ENCODE measurements at places on chromosomes 16 and 17.
A peak's percentile ranks its signal among the peaks of the same experiment; 100 is the strongest.

- DNase-seq = no peak
Measured at GRCh38 chr16:85678821-85679220, 9.9 kb downstream of the GINS2 start.

GRCh38 chr16:57941016-57941664 is 29.8 kb downstream of the CNGB1 start:
- no peak for DNase-seq

GRCh38 chr16:69563605-69564580 is 1.9 kb upstream of the NFAT5 start:
- DNase-seq = peak; percentile 25

DNA sequence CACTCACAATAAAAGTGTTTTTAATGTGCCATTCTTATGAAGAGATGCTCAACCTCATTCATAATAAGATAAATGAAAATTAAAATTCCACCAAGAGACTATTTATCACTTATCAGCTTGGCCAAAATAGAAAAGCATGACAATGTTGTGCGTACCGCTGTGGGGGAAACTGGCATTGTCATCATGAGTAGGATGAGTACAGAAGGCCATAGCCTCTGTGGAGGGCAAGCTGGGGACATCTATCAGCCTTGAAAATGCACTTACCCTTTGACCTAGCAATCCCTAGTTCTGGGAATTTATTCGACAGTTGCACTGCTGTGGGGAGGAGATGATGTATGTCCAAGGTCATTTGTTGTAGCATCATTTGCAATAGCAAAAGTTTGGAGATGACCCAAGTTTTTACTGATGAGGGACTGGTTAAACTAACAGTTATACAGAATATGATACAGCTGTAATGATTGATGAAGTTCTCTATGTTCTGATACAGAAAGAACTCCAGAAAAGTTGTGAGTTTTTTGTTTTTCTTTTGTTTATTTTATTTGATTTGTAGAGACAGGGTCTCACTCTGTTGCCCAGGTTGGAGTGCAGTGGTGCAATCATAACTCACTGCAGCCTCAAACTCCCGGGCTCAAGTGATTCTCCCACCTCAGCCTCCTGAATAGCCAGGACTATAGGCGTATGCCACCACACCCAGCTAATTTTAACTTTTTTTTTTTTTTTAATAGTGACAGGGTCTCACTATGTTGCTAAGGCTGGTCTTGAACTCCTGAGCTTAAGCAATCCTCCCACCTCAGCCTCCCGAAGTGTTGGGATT is 13.7 kb upstream of the PRKCB start:
- DNase-seq = no peak

DNA sequence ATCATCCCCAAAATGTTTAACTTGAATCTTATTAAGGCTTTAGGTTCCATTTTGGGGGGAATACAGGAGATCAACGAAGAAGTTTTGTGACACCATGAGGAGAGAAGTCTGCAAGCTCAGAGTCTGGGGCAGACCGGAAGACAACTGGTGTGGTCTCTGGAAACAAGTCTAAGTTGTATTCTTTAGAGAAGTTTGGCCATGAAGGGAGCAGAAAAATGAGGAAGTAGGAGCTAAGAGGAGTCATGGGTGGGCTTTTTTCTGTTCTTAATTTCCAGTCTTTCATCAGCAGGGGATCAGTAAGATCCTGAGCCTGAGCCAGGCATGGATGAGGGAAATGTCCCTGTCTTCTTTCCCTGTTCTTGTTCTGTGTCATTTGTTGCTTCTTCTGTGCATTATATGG is 35.8 kb upstream of the NF1 start:
- no peak for DNase-seq

DNA sequence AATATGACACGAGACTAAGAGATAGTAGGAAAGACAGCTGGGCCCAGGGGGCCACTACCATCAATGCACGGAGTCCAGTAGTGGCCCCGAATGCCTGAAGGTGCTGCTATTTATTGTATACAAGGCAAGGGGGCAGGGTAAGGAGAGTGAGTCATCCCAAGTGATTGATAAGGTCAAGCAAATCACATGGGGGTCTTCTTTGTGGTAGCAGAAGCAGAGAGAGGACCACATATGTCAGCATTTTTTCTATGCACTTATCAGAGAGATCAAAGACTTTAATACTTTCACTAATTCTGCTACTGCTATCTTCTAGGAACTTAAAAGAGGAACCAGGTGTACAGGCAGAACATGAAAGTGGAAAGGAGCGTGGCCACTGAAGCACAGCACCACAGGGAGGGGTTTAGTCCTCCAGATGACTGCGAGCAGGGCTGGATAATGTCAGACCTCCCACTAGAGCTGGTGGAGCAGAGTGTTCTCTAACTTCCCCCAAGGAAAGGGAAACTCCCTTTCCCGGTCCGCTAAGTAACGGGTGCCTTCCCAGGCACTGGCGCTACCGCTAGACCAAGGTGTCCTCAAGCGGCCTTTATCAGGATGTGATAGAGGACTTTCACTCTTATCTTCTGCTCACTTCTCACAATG is 26.4 kb upstream of the ARL4D start:
- no peak for DNase-seq

DNA sequence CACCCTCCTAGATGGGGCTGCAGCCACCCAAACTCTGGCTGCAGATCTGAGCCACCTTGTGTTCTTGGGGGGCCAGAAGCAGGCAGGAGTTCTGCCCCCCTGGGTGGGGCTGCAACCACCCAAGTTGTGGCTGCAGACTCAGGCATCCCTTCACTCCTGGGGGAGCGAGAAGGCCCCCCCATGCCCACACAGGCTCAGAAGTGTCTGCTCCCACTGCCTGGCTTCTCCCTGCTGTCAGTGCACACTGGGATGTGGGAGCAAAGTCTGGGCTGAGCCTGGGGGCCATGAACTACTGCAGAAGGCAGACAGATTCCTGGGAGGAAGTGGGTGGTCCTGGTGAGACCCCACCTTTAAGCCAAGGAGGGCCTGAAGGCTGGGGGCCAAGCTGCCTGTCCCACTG is 13.0 kb downstream of the MT1X start:
- DNase-seq = no peak

DNA sequence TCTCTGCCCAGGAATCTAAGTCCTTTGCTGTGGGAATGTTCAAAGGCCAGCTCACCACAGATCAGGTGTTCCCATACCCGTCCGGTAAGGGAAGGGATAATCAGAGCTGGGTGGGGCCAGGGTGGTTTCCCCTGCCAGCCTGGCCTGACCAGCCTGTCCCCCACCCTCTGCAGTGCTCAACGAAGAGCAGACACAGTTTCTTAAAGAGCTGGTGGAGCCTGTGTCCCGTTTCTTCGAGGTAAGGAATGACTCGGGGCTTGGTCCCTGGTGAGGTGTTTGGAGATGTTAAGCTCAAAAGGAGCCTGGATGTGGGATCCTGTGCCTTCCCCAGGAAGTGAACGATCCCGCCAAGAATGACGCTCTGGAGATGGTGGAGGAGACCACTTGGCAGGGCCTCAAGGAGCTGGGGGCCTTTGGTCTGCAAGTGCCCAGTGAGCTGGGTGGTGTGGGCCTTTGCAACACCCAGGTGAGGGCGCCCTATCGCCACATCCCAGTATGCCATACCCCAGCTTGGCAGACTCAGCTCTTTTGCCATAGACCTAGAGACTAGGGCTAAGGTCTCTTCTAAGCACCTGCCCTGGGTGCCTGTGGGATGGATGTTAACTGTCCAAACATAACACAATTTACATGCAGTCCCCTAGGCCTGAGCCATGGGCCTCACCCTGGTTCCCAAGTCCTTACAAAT is 997 bp downstream of the ACADVL start:
- no peak for DNase-seq

DNA sequence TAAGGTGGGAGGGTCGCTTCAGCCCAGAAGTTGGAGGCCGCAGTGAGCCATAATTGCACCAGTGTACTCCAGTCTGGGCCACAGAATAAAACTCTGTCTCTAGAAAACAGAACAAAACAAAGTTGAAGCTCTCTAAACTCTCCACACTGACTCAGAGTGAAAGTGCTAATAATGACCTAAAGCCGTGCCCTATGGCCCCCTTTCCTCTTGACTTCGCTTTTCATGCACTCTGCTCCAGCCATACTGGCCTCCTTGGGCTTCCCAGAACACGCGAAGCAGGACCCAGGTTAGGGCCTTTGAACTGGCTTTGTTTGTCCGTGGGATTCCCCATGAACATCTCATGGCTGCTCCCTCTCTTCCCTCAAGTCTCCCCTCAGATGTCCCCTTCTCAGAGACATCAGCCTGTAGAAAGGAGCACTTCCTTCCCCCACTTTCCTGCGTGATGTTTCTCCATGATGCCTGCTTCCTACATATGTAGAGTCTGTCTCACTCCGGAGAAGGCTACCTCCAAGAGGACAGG is 18.6 kb upstream of the SPN start:
- DNase-seq = no peak

- no peak for DNase-seq
Measured at GRCh38 chr17:63381101-63381729, 64.9 kb downstream of the CYB561 start.

GRCh38 chr17:7056386-7056785 is 12.5 kb upstream of the SLC16A11 start:
- no peak for DNase-seq

DNA sequence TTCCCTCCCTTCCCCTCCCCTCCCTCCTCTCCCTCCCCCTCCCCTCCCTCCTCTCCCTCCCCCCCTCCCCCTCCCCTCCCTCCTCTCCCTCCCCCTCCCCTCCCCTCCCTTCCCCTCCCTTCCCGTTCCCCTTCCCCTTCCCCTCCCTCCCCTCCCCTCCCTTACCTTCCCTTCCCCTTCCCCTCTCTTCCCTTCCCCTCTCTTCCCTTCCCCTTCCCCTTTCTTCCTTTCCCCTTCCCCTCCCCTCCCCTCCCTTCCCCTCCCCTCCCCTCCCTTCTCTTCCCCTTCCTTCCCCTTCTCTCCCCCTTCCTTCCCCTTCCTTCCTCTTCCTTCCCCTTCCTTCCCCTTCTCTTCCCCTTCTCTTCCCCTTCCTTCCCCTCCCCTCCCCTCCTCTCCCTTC is 61.1 kb downstream of the EMP2 start:
- no peak for DNase-seq

DNA sequence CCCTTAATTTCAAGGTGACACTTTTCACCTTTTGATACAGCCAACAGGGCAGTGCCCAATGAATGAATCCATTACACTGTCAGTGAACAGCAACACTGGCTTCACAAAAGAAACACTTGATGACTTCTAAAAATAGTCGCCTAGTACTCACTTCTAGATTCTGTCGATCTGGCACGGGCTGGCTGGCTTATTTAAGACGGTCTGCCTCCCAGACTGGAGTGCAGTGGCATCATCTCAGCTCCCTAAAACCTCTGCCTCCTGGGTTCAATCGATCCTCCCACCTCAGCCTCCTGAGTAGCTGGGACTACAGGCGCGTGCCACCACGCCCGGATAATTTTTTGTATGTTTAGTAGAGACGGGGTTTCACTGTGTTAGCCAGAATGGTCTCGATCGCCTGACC is 1.9 kb downstream of the NDUFAB1 start:
- no peak for DNase-seq

- DNase-seq = no peak
Measured at GRCh38 chr17:2634361-2634960, 41.0 kb downstream of the PAFAH1B1 start.

- DNase-seq = no peak
Measured at GRCh38 chr17:4666296-4666695, 24.8 kb upstream of the ALOX15 start.

- DNase-seq = no peak
Measured at GRCh38 chr16:55809386-55809785, 23.5 kb downstream of the CES1 start.

DNA sequence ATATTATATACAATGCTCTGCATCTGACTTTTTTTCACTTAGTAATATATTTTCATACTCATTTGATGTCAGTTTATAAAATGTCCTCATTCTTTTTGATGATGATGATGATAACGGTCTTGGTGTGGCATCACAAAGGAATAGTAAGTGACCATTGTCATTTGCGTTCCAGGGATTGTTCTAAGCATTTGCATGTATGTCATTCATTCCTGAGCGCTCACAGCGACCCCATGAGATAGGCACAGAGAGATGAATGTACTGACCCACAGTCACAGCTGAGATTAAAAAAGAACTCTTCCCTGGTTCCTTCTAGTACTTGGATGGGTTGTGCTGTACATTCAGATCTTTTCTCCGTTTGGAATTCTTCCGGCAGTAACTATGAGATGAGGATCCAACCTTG is 21.2 kb upstream of the MSI2 start:
- DNase-seq = no peak

DNA sequence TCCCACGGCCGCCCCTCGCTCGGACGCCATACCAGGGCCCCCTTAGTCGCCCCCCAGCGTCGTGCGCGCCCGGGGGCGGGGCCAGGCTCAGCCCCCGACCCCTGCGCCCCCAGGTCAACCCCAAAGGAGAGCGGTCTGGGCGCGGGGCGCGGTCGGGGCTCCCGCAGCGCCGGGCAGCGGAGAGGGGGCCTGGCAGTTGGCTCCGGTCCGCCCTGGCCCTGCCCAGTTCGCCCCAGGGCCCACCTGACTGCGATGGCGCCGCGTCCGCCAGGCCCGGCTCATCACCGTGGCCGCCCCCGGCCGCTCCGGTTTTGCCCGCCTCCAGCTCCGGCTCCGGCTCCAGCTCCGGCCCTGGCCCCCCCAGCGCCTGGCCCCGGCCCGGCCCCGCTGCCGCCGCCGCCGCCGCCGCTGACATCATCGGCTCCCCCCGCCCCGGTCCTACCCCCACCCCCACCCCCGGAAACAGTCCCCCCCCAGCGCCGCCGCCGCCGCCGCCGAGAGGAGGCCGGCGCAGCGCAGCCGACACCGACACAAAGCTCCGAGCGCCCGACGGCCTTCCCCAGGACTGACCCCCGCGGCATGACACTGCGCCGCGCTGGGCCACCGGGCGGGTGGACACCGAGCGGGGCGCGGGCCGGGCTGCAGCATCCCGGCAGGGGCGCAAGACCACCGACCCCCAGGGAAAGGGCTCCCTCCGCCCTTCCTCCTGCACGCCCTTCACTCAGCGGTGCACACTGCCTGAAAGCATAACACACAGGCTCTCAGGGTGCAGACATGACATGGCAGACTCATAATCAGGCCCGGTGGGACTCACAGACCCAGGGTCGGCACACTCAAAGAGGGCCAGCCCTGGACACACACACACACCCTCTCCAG is at the start of gene ZBTB4:
ZBTB4 (minus strand) TSS at position 419 of the 876 bp plus-strand sequence. CDS start 12,830 bp downstream, outside the sequence.
- DNase-seq = no peak

- no peak for DNase-seq
Measured at GRCh38 chr16:49341706-49342105, 31.9 kb upstream of the C16orf78 start.

GRCh38 chr17:14959106-14959648 is 305.9 kb downstream of the PMP22 start:
- DNase-seq = no peak

All from left renal cortex interstitium (tissue), 4 donors.